Endothelial cell (in vitro differentiated cells): ENCODE measurements at places on chromosomes 1 and 21. TPM values are rescaled to one million over a fixed set of nuclear protein-coding genes. Genes with fewer than 3 reads are reported as not detected.
A peak's percentile ranks its signal among the peaks of the same experiment; 100 is the strongest.

DNA sequence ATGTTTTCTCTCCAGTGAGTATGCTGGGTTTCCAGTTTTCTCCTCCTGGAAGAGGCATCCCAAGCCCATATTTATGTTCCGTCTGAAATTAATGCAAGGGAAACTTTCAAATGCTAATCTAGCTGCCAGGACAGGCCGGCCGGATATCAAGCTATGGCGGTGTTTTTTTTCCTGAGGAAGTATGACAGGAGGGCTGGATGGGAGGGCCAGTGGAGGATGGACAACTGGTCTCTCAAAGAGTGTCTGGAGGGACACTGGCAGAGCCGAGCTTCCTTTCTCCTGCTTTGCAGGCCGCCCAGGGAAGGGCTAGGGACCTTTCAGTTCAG, 212.7 kb downstream of the TRABD2B start:
- peaks cover 4% of the 10 kb centered on the region for H3K36me3 ChIP-seq
- H3K4me3 ChIP-seq, result no peak overlapping the region
- peaks cover 27% of the 10 kb centered on the region for H3K27me3 ChIP-seq

GRCh38 chr1:119291611-119292206, 76.9 kb upstream of the HAO2 start:
- H3K4me1 ChIP-seq, result peaks cover 25% of the 10 kb centered on the region
- no peak overlapping the region for H3K27ac ChIP-seq
- no peaks in the 10 kb centered on the region for H3K27me3 ChIP-seq
- no peaks in the 10 kb centered on the region for H3K36me3 ChIP-seq

GRCh38 chr1:107430540-107431228, 289.8 kb downstream of the NTNG1 start:
- no peaks in the 10 kb centered on the region for H3K36me3 ChIP-seq
- H3K27ac ChIP-seq, result no peak overlapping the region
- H3K4me3 ChIP-seq, result no peak overlapping the region
- no peaks in the 10 kb centered on the region for H3K4me1 ChIP-seq

GRCh38 chr1:156897078-156897825, 3.7 kb downstream of the PEAR1 start:
- H3K27me3 ChIP-seq, result peaks cover 22% of the 10 kb centered on the region
- peak overlapping the region; percentile 81 for H3K4me3 ChIP-seq
- H3K36me3 ChIP-seq, result peaks cover 5% of the 10 kb centered on the region
- H3K27ac ChIP-seq, result peak overlapping the region; percentile 97
- no peak for DNase-seq

The FCGR2B gene
- total RNA-seq, result not detected

The AADACL4 gene
- not detected for total RNA-seq

The NR5A2 gene
- 7.0 TPM for total RNA-seq

The BRDT gene
- not detected for total RNA-seq
